NCI-H187 treated with DMSO at 0.1 percent for 48 hours (cell line): ENCODE measurements at places on chromosomes 1 and 21.
A peak's percentile ranks its signal among the peaks of the same experiment; 100 is the strongest.

- DNase-seq, result no peak
These were observed 58.5 kb downstream of the SLC66A1 start for GRCh38 chr1:19370453-19371170.

GRCh38 chr1:161805399-161806197 is 39.5 kb downstream of the ATF6 start:
- DNase-seq, result no peak

GRCh38 chr1:167722152-167722869 is 529 bp downstream of the MPZL1 start:
- no peak for DNase-seq

DNA sequence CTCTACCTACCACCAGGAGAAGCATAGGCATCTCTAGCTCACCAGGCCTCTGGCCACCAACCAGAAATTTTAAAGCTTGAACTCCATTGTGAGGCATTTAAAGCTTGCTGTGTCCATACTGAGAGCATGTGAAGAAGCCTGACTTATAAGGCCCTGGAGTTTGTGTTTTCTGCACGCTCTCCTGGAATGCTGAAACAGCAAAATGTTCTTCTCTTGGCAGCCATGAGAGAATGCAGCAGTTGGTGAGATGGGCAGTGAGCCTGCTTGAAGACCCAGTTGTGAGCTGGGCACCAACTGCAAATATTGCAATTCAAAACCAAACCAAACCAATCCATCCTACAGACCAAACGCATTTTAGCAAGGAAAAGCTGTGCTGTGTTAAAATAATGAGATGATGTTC is 170.0 kb upstream of the IVNS1ABP start:
- no peak for DNase-seq

DNA sequence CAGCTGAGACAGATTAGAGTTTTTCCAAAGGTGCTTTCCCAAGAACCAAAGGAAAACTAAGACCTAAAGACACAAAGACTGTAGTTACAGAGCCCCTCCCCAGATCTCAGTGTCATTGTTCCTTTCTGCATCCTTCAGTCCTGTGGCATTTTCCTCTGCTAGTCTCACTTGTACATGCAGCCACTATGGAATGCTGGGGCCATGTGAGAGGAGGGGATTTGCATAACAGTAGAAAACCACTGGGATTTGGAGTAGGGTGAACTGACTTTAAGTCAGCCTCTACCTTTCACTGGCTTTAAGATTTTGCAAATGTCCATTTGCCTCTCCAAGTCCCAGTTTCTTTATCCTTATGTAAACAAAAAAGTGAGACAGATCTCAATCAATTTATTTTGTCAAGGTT is 119.4 kb upstream of the F3 start:
- DNase-seq, result no peak

GRCh38 chr1:156430303-156430702 is 61.3 kb downstream of the RHBG start:
- no peak for DNase-seq

DNA sequence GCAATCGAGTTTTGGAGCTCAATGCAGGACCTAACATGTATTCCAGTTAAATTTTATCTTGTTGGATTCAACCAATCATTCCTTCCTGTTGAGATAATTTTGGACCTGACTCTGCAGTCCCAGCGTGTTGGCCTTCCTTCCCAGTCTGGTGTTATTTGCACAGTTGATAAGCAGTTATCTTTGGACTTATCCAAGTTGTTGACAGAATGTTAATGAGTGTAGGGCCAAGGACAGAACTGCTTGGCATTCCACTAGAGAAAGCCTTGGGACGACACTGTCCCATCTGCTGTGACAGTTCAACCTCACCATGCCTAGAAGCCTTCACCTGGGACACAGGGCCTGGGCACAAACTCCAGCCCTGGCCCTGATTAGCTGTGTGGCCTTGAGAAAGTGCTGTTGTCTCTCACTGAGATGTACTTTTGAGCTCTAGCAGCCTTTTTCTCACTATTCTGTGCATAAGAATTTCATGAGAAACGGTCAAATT is 104.1 kb upstream of the SLC25A33 start:
- DNase-seq, result no peak

GRCh38 chr1:169047074-169047473 is 59.4 kb upstream of the ATP1B1 start:
- DNase-seq, result no peak

GRCh38 chr1:89394851-89395250 is 31.0 kb downstream of the GBP6 start:
- no peak for DNase-seq

- DNase-seq, result no peak
These were observed at the start of gene BMP8B for GRCh38 chr1:39788758-39789570. TSS of gene BMP8B (minus strand) at chr1:39788865. CDS start at chr1:39788485, 380 bp downstream.

DNA sequence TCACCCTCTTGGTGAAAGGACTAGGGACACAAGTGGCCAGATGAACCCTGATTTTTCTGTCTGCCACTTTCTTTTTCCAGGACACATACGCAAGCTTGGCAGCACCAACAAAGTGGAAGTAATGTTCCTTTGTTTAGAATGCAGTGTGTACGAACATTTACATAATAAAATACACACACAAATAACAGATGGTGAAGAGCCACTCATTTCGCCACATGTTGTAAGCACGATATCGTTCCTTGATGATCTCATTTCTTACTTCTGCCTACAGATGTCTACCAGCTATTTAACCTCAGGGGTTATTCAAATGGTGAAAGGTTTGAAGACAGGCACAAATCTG is 670.2 kb upstream of the CXADR start:
- no peak for DNase-seq

- DNase-seq, result no peak
These were observed at the start of gene SPRTN for GRCh38 chr1:231338270-231339128. TSS of gene SPRTN (plus strand) at chr1:231338293. CDS start at chr1:231338384, 91 bp downstream.

DNA sequence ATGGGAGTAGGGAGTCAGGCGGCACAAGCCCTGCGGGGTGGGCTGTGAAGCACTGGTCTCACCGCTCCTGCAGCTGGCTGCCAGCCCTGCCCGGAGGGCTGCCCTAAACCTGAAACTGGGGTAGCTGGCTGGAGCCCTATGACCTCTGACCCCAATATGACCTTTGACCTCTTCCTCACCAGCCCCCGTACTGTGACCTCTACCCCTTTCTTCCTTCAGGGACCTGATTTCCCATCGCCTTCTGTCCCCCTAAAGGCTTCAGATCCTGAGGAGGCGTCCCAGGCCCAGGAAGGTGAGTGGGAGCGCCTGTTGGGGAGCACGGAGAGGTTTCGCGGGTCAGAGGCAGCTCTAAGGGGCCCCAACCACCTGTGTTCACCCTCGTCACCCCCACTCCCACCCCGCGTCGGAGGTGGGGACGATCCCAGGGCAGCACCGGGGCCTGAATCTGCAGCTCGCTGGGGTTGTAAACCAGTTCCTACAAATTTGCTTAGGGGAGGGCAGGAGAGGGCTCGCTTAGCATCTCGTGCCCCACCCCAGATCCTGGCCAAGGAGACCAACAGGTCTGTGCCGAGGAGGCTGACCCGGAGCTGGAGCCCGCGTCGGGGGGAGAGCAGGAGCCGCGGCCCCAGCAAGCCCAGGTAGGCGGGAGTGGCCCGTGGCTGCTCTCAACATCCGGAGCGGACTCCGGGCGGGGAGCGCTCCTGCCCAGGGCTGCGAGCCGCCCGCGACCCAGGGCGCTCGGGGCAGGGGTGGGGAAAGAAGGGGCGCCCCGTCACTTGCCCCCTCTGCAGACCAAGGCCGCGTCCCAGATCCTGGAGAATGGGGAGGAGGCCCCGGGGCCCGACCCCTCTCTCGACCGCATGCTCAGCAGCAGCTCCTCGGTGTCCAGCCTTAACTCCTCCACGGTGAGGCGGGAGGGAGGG is 7.3 kb downstream of the SYTL1 start:
- peak; percentile 14 for DNase-seq

- no peak for DNase-seq
These were observed 17.0 kb upstream of the ATP13A2 start for GRCh38 chr1:17028662-17029188.

- DNase-seq, result no peak
These were observed 15.3 kb downstream of the SPATA46 start for GRCh38 chr1:162361349-162361748.

- DNase-seq, result no peak
These were observed 7.3 kb upstream of the TMEM51 start for GRCh38 chr1:15146142-15146680.

- DNase-seq, result no peak
These were observed 3.4 kb upstream of the HRNR start for GRCh38 chr1:152227310-152227928.

DNA sequence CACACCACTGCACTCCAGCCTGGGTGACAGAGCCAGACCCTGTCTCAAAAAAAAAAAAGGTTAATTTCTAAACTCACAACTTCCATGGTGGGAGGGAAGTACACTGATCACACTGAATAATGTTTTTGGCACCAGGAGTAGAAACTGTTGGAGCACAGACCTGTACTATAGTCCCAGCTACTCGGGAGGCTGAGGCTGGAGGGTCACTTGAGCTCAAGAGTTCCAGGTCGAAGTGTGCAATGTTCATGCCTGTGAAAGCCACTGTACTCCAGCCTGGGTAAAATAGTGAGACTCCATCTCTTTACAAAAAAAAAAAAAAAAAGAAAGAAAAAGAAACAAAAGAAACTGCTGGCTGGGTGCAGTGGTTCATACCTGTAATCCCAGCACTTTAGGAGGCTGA is 35.3 kb downstream of the TMEM50B start:
- DNase-seq, result no peak

- no peak for DNase-seq
These were observed 33.0 kb downstream of the KANK4 start for GRCh38 chr1:62285984-62286785.

DNA sequence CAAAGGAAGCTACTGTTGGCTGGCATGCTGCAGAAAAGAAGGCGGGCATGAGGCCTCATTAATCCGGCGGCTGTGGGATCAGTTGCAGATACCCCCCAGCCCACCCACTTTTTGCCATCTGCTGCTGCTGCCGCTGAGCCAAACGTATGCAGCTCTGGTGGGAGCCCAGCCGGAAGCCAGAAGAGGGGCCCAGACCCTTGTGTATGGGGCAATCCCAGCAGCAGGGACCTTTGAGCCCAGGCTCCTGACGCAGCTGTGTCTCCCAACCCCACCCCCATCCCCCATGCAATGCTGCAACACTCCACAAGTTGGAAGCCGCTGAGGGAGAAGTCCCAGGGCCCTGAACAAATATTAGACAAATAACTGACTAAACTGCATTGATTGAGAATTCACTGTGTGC is 106.0 kb downstream of the ELAVL4 start:
- no peak for DNase-seq

- no peak for DNase-seq
These were observed 82.1 kb downstream of the MT1HL1 start for GRCh38 chr1:236922190-236922589.

DNA sequence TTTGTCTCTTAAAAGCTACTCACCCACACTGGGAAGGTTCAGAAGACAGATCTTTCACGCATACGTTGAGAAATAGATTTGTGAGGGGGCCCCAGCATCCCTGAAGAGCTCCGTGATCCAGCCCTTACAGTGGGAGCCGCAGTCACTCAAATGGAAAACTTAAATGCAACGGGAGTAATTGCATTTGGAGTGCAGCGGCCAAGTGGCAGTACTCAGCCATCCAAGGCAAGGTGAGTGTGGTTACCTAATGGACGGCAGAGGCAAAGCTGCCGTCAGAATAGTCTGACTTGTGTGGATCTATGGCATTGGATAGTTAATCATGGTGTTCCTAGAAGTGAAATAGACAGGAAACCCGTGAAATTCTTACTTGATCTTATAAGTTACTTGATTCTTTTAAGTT is 5.1 kb downstream of the SPSB1 start:
- no peak for DNase-seq

GRCh38 chr1:40981691-40982448 is 2.4 kb downstream of the CTPS1 start:
- DNase-seq, result no peak

DNA sequence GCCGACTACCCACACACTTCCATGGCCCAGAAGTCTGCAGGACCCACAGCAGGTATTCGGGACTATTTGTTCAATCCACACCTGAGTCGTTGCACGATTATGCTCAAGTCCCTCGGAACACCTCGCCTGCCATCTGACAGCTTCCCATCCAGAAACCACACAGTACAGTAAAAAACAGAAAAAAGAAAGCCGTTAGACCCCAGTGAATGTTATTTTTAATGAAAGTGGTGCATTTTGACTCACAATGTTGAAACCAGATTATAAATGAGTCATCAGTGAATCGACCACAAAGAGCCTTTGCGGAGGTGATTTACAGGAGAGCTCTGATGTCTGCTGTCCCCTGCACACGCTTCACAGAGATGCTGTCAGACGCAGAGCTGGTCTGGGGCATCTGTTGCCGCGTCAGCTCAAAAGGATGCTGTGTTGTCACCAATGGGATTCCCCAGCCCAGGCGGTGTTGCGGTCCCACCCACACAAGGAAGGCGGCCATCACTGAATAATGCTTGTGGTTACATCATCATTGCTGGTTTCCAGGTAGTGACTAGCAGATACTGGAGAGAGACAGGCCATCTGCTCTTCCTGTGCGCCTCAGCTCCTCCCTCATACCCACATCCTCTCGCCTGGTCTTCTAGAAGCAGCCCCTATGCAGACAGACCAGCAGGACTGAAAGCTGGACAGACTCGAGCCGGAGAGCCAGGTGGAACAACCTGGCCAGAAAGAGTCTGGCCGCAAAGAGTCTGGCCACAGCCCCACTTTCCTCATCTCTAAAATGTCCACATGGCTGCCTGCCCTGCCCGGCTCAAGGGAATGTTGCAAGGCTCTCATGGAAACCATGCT is 116.8 kb downstream of the TOMM20 start:
- DNase-seq, result no peak

DNA sequence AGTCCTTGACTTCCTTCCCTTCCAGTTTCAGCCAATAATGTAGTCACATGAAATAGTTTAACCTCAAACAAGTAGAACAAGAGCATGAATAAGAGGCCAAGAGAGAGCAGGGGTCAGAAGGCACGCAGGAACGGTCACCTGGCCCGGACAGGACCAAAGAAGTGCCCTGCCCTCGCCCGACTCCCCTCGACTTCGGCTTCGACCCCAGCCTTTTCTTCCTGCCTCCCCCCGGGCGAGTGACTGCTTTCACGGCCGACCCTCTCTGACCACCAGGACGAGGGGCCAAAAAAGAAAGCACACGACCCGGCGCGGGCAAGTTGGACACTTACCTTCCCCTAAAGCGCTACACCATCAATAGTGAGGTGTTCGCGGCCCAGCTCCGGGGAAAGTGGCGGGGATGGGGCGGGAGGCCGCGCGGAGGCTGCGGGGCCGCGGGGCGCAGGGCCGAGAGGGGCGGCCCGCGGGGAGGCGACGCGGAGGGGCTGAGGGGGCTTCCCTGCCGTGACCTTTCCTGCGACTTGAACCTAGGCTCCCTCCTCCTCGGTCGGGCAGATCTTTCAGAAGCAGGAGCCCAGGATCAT is 519 bp downstream of the RERE start:
- no peak for DNase-seq

DNA sequence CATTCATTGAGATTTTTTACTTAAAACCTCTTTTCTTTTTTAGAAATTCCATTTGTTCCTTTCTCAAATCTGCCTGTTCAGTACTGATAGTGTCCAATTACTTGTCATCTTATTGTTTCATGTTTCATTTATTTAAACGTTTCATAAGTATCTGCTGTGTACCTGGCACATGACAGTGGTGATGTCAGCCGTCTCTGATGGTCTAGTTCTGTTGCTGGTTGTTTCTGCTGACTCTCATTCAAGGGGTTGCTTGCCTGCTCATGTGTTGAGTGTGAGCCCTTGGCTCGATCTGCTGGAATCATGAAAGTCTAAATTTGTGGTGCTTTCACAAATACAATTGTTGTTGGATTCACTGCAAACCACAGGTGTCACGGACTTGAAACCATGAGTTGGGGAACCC is 25.5 kb upstream of the C2CD2 start:
- DNase-seq, result no peak

- no peak for DNase-seq
These were observed 21.2 kb upstream of the ELK4 start for GRCh38 chr1:205652984-205653383.
